Stimulated activated CD4-positive, alpha-beta T cell treated with anti-CD3 and anti-CD28 coated beads, TNF-alpha, amount 100 ng/mL, for 48 hours (primary cell): ENCODE measurements at places on chromosomes 3 and 15.

- DNase-seq = no peak
Measured at GRCh38 chr3:42758126-42758525, 14.9 kb downstream of the CCDC13 start.

- no peak for DNase-seq
Measured at GRCh38 chr15:100525436-100525835, 3.3 kb downstream of the CERS3 start.

DNA sequence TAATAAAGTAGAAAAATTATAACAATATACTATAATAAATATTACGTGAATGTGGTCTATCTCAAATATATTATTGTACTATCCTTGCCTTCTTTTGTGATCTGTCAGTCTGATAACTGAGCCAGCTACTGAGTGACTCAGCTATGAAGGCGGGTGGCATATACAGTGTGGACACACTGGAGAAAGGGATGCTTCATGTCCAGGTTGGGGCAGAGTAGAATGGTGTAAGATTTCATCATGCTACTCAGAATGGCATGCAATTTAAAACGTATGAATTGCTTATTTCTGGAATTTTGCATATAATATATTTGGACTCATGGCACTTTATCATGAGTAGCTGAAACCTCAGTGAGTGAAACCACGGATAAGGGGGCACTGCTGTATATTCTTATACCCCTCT lies 172.9 kb upstream of the TBC1D5 start:
- no peak for DNase-seq

DNA sequence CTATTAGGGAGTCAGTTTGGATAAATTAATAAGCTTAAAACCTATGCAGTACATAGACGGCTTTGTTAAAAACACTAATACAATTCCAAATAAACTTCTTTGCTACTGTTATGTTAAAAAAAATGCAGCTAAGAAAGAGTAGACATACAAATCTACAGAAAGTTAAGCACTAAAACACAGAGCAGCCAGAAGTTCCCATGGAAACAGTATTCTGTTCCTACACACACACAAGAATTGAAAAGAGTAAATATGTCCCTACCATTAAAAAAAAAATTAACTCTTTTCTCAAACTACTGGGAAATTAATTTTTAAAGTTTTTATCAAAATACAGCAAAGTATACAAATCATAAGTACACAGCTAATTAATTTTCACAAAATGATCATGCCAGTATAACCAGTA lies 71.6 kb downstream of the CLASP2 start:
- DNase-seq = no peak

DNA sequence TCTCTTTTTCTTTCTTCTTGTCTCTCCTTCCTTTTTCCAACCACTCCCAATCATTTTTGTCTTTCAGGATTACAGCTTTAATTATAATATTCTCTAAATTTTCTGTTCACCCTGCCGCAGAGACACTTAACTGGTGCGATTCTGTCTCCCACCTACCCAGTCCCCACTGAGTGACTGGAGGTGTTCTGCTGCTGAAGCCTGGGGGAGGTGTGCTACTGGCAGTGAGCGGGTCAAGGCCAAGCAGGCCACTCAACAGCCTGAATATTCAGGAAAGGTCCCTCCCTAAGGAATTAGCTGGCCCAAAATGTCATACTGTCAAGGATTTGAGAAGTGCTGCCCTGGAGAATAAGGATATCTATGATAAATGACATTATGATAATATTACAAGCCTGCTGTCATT lies 126.5 kb downstream of the GABRG3 start:
- DNase-seq = no peak

- no peak for DNase-seq
Measured at GRCh38 chr15:74316141-74316540, 51.3 kb downstream of the CYP11A1 start.

DNA sequence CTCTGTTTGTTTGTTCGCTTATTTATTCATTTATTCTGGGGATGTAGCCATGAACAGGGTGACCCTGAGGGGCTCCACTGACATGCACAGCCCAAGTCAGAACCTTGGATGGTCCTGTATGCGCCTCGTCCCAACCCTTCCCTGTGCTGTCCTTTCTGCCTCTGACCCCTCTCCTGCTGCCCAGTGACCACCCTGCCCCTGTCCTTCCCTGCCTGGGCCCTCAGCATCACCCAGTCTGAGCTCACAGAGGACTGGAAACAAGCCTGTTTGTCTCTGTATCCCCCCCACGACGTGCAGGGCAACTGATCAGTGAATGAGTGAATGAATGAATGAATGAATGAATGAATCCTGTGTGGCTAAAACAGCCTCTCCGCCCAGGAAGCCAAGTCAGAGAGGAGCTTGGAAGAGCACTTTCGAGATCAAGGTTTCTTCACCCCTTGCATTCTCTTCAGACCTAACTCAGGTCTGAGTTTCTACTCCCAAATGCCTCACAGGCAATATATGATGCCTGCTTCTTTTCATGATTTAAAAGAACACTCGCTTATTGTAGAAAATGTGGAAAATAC lies 157.7 kb downstream of the SMAD6 start:
- no peak for DNase-seq

DNA sequence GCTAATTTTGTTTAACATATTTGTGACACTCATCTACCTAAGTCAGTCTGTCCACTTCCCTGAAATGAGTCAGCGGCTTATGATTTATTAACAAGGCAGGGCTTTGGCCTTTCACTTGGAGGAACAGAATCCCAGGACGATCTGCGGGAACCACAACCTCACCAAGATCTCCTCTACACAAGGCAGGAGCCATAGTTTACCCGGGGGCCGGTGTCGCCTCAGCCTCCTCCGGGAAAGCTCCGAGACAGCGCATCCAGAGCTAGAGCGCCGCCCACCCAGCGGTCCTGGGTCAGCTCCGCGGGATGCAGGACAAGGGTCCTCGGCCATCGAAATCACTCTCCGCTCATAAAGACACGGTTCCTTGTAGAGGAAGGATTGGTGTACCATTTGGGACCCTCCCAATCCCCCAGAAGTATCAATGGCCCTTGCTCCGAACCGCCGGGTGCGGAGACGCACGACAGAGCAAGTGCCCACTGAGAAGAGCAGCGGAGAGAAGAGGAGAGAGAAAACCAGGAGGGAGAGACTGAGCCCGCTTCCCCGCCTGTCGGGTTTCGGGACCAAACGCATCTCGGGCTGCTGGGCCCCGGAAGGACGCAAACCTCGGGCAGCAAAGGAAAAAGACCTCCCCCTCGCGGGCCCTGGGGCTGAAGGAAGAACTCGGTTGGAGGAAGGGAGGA lies 13.1 kb upstream of the ALCAM start:
- DNase-seq = no peak

DNA sequence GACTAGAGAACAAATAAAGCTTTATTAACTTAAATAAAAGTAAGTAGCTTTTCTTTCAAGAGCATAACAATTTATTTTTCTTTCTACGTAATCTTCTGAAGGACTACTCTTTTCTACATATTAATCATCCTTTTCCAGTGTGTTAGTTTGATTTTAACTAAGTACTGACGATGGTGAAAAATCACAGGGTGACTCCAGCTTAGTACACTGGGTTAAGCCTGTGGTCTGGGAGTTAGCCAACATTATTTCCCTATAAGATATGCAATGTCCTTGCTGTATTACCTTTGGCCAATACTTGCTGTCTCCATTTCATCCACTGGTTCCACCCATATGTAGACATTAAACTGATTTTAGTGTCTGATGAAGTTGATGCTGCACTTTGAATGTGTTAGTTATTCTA lies 508.6 kb upstream of the SUCLG2 start:
- no peak for DNase-seq

DNA sequence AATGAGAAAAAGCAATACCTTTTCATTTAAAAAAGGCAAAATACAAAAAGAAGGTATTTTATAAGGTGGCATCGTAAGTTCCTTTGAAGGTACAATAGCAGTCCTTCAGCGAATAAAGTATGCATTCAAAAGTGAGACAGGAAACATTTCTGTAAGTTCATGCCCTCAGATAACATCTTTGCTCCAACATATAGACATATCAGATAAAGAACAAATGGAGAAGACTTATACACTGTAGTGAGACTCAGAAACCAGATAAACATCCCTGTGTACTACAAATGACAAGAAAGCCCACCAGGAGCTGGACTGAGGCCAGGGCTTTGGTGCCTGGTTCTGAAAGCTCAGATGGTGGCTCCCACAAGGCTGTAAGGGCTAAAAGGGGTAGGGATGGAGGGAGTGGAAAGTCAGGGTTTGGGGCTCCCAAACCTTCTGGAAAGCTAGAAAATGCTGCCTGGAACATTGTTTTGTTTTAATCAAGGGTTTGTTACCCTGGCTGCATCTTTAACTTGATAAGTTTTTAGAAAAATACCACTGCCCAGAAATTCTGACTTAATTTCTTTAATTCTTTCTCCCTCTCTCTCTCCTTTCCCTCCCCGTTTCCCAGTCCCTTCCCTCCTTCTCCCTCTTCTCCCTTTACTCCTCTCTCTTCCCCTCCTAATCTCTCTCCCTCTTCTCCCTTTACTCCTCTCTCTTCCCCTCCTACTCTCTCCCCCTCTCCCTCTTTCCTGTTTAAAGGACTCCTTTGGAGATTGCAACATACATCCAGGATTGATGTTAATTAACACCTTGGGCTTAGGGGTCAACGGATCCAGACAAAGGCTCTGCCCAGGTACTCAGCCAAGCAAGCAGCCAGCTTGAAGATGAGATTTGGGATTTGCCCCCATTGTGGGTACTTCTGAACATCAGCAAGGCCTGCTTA lies 126.1 kb downstream of the AQP9 start:
- DNase-seq = no peak

DNA sequence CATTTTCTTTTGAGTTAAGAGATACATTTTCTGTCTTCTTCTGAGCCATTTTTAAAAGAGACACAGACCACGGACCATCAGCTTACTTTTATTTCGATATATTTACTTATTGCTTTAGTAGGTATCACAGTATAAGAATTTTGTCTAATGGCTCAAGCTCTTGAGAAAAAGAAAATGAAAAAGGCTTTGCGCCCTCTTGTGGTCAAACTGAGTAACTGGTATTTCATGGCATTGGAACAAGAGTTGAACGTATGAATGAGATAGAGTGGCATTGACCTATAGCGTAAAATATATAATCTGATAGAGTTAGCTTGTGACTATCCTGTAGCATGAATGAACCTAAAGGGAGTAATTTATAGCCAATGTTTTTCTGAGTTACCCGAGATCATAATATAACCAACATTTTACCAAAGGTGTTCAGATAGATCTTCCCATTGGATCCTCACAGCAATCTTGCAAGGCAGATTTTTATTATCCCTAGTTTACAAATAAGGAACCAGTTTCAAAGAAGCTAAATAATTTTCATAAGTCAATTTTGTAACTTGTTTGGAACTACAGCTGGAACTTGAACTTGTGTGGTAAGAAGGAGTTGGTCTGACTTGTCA lies 154.6 kb downstream of the POLR2M start:
- peak; percentile 22 for DNase-seq

DNA sequence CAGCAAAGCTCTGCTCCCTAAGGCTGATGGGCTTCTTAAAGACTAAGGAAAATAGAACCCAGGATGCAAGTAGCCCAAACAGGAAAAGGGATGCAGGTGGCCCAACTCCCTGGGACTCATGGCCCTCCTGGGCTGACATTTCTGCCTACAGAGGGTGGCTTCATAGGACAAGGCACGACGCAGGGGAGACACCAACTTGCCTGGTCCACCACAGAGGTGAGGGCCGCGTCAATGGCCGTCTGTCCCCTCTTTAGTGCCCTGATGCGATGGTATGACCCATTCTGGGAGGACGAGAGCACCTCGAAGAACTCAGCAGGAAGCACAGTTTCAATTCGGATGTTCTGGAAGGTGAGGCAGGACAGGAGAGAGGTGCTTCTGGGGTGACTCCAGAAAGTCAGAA lies 44.0 kb downstream of the NUP210 start:
- DNase-seq = no peak

GRCh38 chr3:59654480-59655417 lies 604.9 kb upstream of the CFAP20DC start:
- no peak for DNase-seq

DNA sequence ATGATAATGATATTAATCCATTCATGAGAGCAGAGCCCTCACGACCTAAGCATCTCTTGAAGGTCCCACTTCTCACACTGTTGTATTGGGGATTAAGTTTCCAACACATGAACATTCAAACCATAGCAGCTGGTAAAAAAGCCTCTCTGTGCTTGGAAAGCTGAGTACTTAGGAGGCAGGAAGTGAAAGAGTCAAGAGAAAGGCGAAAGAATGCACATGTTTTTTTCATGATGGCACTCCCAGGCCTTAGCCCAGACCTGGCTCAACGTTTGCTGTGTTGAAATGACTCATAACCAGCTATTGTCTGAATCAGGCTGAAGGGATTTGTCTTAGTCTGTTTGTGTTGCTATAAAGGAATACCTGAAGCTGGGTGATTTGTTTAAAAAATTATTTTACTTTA lies 84.4 kb upstream of the RGMA start:
- DNase-seq = no peak

DNA sequence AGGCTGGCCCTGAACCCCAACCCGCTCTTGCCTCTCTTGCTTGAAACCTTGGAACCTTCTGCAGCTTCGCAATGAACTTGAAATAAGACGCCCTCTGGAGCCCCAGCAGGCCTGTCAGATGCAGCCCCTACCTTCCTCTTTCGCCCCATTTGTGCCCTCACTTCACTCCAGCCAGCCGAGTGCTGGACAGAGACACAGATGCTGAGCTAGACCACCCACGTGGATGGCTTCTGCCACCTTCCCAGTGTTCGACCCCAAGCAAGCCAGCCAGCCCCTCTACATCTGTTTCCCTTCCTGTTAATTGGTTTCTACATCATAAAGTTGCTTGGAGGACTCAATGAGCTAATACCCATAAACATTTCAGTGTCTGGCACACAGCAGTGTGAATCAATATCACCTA lies 23.8 kb upstream of the SNRPA1 start:
- no peak for DNase-seq

- DNase-seq = no peak
Measured at GRCh38 chr15:27623149-27623548, 476.0 kb downstream of the OCA2 start.

- DNase-seq = no peak
Measured at GRCh38 chr3:24287755-24288450, 206.7 kb downstream of the THRB start.

GRCh38 chr3:9810433-9810770 lies 340 bp downstream of the TTLL3 start:
- DNase-seq = no peak

GRCh38 chr3:147620906-147621305 lies 211.7 kb downstream of the ZIC1 start:
- no peak for DNase-seq

- DNase-seq = no peak
Measured at GRCh38 chr3:9105421-9105820, 142.1 kb upstream of the RAD18 start.

- DNase-seq = no peak
Measured at GRCh38 chr3:177731644-177732268, 534.5 kb upstream of the TBL1XR1 start.

DNA sequence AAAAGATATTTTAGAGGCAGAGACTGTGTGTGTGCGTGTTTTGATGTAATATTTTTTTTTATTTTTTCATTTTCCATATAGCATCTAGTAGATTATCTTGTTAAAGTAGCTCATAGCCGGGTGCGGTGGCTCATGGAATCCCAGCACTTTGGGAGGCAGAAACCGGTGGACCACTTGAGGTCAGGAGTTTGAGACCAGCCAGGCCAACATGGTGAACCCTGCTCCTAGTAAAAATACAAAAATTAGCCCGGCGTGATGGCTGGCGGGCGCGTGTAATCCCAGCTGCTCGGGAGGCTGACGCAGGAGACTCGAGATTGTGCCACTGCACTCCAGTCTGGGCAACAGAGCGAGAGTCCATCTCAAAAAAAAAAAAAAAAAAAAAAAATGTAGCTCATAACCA lies 1481.2 kb upstream of the CADM2 start:
- DNase-seq = no peak

- no peak for DNase-seq
Measured at GRCh38 chr15:65969865-65970816, 100.8 kb downstream of the RAB11A start.
